ENCODE measurements at places on chromosomes 2 and 18.

DNA sequence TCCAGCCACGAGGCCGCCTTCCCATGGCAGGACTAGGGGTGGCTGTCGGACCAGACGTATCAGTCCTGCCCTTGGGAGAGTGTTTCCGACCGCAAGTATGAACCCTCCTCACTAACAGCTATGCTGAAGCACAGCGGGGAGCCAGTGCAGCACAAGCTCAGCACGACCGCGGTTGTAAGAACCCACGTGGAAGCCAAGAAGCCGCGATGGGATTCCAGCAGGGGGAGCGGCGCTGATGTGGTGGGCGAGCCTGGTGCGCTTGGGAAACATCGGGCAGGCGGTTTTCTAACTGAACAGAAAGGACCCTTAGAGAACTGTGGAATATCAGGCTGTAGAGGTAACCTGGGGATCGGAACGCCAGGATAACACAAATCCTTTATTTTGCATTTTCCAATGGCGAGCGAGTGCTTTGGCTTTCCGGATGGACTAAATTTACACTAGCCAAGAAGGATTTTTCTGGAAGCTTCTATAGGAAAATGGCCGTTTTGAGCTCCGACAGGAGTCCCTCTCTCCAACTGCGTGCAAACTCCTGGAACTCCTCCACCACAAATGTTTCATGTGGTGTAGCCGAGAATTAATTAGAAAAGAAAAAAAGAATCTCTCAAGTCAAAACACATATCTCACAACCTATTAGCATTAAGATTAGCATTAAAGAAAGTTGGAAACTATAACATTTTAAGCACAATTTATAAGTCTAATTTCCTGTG is 132.0 kb upstream of the MYCN start:
- DNase-seq = peak; percentile 78

GRCh38 chr2:37625796-37626571 is 45.5 kb downstream of the CDC42EP3 start:
- no peak for DNase-seq

GRCh38 chr2:230643576-230644291 is 68.9 kb upstream of the CAB39 start:
- DNase-seq = no peak

DNA sequence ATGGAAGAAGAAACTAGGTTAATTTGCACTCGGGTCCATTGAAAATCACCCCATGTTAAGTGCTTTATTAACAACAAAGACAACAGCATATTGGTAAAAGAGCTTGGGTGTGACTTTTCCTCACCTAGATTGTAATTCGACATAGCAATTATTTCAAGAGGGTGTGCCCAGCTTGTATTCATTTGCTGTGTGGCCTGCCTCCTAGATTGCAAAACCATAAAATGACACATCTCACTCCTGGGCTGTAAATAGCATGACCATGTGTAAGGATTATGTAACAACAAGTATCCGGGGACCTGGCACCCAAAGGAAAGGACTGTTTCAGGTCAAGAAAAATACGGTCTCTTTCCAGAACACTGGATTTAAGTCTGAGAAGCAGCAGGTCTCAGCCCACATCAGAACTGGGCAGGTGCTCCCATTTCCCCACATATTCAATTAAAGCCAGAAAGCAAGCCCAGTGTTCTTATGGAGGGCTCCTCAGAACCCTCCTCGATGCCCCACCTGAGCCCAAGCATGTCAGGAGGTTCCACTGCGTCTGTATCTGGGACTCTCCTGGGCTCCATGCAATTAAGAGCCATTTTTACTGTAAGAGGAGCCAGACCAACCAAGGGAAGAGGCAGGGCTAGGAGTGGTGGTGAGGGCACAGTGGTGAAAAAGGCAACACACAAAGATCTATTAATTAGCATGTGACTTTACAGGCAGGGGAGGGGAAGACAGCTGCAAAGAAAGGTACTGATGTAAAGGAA is 39.2 kb downstream of the MREG start:
- no peak for DNase-seq

GRCh38 chr2:20617892-20618467 is 32.9 kb downstream of the HS1BP3 start:
- DNase-seq = no peak

GRCh38 chr18:13176847-13177246 is 41.7 kb upstream of the LDLRAD4 start:
- no peak for DNase-seq

GRCh38 chr2:231299267-231299666 is 96.2 kb upstream of the B3GNT7 start:
- no peak for DNase-seq

GRCh38 chr18:63479826-63480225 is 3.1 kb downstream of the SERPINB5 start:
- DNase-seq = no peak

GRCh38 chr2:230691005-230691647 is 21.5 kb upstream of the CAB39 start:
- DNase-seq = peak; percentile 85

GRCh38 chr2:48982887-48983435 is 171.4 kb downstream of the FSHR start:
- no peak for DNase-seq

GRCh38 chr18:40063488-40063887 is 1891.5 kb upstream of the PIK3C3 start:
- DNase-seq = no peak

GRCh38 chr18:13726972-13727331 is 479 bp downstream of the RNMT start:
- DNase-seq = peak; percentile 72

DNA sequence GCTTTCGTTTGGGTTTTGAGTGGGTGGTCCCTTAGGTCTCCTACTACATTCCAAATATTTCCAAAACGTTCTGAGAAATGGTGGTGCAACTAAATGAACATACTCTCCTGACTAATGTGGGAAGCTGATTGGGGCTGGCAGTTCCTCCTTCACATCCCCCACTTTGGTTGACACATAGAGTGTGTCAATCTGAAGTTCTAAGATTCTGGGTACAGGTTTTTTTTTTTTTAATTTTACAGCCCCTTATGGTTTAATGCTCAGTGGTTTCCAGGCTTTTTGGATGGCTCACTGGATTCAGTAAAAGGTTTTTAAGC is 58.4 kb upstream of the ITGB6 start:
- no peak for DNase-seq

DNA sequence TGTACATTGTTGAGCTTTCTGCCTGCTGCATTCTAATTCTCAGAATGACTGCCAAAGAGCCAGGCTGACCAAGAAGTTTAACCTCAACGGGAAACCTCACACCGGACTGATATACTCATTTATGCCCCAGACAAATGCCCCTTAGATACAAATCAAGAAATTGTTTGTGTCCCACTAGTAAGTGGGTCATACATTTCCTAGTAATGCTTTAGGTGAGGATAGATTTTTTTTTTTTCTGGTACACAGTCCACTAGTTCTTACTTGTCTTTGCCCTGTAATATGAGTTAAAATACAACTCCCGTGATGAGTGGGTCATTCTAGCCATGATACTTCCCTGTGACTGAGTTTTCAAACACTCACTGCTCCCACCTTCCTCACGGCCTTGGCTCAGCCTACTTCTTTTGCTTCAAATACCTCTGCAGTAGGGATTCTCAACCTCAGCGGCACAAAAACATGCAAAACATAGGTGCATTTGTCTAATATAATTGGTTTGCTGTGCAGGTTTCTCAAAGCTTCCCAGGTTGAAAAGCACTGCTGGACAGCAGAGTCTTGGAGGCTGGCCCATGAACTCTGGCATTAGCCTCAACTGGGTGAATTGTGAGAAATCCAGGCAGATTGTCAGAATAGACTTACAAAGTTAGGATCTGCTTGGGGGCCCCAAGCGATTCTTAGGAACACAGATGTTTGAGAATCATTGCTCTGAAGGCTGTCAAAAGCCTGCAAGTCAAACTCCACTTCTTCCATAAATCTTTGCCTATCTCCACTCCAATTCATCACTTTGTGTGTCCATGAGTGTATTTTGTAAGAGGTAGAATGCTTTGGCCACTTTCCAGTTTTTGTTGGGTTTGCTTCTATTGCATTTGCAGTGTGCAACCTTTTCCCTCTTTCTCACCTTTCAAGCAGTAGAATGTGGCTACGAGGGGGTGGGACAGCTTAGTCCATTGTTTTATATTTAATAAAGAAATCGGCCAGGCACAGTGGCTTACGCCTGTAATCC is 35.5 kb downstream of the TGIF1 start:
- no peak for DNase-seq

- DNase-seq = no peak
Observed at GRCh38 chr2:27962006-27962405, 71.5 kb downstream of the BABAM2 start.

GRCh38 chr2:200130762-200131166 is 175.4 kb downstream of the MAIP1 start:
- DNase-seq = no peak

DNA sequence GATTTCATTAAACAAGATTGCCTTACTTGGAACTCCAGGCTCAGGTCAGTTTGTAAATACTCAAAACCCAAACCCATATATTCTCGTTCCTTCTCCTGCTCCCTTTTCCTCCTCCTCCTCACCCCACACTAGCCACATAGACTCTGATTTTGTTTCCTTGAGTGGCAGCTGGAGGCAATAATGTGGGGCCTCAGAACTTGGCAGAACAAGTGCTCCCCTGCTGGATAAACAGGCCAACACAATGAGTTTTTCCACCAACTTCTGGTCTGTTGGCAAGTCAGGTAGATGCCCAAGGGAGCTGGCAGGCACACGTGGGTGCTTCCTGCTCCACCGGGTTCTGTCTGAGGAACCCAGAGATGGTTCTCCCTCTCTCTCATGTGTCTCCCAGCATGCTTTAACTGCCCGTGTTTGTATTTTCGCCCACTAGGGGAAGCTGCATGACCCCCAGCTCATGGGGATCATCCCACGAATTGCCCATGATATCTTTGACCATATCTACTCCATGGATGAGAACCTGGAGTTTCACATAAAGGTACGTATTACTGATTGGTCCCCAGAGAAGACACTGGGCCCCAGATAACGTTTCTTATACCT is 61.9 kb downstream of the KIF5C start:
- DNase-seq = no peak

DNA sequence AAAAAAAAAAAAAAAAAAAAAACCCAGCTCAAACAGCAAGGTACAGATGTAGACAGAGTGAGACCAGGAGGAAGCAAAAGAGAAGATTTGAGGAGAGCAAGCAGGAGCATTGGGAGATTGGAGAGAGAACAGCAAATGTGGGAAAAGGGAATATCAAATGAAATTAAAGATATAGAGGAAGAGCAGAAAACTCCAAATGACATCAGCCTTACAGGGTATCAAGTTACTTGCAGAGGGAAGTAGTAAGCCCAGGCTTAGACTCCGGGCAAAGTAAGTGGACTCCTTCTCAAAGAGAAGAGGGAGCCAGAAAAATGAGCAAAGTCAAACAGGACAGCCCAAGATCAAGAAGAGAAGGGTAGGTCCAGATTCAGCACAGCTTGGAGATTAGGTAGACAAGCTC is 93.3 kb upstream of the PPP1CB start:
- DNase-seq = no peak

DNA sequence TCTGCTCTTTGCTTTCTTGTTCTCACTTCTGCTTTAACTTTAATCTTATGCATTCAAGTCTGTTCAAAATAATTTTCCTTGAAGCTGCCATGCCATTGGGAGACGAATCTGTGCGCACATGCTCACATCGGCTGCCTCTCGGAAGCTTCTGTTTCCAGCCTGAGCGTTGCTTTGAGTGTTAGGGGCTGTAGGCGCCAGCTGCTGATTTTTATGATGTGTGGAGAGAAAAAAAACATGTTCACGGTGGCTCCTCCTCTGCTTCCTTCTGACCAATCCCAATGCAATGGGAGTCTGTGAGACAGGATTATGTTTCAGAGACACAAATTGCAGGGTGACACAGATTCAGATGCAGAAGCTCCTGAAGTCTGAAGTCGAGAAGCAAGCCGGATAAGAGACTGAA is at the start of gene MC4R:
Gene MC4R, minus strand, starts transcription at position 180 of the 400 bp plus-strand sequence. CDS start 426 bp downstream, outside the sequence.
- peak; percentile 32 for DNase-seq

GRCh38 chr2:180015951-180016709 is 9.0 kb upstream of the CWC22 start:
- no peak for DNase-seq

DNA sequence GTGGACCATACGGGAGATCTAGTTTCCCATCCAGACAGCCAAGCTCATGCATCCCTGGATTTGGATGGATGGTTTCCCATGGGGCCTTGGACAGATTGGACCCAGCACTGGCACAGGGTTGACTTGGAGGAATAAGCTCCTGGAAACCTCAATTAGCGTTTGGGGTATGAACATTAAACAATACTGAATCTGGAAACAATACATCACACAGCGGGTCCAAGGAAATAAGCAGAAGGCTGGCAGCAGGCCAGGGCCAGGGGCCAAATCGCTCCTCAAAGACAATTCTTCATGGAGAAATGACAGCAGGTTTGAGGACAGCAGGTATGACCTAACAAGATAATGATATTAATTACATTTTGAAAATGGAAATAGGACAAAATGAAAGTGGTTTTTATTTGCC is 540.6 kb downstream of the RIT2 start:
- no peak for DNase-seq

GRCh38 chr18:6521803-6522418 is 107.2 kb upstream of the L3MBTL4 start:
- peak; percentile 59 for DNase-seq

DNA sequence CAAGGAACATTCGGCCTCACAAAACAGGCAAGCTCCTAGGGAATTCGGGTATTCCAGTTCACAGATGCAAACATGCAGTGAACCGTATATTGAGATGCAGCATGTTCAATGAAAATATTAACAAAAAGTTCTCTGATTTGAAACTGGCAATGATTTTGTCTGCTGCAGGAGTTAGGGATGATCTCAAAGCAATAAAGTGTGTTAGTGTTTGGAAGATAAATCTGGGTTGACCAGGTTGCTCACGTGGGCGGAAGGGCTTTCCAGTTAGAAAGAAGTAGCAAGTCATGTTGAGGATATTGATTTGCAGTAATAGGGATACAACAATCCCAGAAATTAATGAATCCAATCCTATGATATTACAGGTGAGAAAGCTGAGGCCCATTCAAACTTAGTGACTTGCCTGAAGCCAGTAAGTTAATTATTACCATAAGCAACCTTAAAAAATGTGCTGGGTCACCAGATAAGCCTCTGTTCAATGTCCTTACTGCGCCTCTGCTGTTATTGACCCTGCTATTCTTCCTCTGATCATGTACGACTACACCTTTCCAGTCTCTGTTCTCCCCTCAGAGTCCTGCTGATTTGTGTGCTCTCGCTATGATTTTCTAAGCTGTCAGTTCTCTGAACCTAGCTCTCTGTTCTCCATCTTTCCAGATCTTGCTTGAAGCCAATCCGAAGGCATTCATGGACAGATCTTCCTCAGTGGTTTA is 370.8 kb downstream of the DSEL start:
- no peak for DNase-seq

DNA sequence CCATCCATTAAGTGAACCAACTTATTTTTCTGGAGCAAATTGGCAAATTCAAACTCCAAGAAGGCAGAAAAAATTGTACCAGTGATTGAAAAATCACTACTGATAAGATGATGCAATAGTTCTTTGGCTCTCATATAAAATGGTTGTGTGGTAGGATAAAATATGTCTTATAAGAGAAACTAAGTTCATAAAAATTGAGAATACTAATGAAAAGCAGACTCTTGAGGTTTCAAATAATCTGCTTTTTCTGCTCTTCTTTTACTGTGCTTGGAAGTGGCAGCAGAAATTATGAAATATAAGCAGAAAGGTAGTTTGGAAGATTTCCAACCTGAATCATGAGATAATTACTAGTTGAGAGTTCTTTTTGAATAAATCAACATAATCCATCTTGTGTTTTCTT is 61.9 kb downstream of the PPP1R1C start:
- no peak for DNase-seq
